Stimulated activated naive CD8-positive, alpha-beta T cell treated with anti-CD3 and anti-CD28 coated beads, Interleukin-15, amount 100 ng/mL, for 72 hours (primary cell): ENCODE measurements at places on chromosomes 16 and 17.

- DNase-seq: no peak
Measured at GRCh38 chr16:60582528-60582927, 1453.7 kb downstream of the CDH8 start.

DNA sequence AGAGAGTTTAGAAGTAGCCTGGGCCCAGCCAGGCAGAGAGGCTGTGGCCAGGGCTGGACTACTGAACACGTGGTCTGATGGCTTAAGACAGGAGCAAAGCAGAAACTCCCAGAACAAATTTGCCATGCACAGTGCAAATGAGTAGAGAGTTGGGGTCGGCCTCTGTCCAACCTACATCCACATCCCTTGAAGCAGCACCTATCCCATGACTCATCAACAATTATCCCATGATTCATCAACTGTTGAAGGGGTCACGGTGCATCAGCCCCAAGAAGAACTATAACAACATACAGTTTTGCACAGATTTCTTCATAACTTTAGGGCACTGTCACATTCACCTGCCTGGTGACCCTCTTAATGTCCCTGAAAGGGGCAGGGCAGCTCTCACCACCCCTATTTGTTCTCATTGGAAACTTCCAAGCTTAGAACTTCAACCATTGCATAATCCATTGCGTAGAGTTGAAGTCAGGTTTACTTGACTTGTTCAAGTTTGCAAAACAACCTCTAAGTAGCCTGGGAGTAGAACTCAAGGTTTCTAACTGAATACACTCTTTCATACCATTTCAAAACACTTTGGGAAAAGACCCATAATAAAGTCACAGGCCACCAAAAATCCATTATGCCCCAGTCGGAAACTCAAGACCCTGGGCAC, 235.2 kb upstream of the CDH5 start:
- no peak for DNase-seq

DNA sequence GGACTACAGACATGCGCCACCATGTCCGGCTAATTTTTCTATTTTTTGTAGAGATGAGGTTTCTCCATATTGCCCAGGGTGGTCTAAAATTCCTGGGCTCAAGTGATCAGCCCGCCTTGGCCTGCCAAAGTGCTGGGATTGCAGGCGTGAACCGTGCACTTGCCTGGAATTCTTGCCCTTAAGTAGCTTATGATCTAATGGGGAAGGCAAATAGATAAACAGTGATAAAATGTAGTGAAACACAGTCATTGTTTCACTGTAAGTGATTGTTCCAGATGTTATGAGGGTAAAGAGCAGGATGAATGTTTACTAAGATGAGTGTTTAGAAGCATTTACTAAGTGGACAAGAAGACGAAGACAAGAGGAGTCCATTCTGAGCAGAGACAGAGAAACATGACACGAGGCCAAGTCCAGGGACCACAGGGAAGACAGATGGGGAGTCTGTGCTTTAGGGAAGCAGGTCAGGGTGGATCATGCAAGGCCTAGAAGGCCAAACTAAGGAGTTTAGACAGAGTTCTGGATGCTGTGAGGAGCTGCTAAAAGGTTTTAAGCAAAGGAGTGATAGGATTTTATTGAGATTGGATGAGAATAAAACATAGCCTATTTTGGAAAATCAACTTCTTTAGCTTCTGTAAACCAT, 36.9 kb downstream of the YPEL2 start:
- no peak for DNase-seq

GRCh38 chr17:30341703-30342249, 7.9 kb upstream of the TMIGD1 start:
- DNase-seq: no peak

GRCh38 chr17:65062171-65062915, 5.8 kb upstream of the GNA13 start:
- no peak for DNase-seq

DNA sequence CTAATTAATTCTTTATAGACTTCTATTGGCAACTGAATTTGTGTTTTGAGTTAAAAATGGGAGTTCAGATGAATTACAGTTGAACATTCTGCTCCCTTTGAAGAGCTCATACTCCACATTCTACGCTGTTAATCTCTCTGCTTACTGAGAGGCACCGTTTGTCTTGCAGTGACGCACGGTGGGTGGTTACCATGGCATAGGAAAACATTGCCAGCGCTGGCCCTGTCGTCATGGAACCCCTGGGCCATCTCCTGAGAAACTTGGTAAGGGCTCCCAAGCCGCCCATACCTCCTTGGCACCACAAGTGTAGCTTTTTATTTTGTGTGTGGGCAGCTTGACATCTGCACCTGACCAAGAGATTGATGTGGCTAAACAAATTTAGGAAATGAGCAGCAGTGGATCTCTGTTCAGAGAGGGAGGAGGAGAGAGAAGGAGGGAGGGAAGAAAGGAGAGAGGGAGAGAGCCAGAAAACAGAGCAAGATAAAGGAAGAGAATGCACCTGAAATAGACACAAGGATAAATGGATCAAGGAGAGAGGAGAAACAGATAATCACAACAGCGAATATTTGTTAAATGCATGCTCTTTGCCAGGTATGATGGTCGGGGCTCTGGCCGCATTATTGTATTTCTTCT, 398.5 kb downstream of the HAPSTR1 start:
- DNase-seq: no peak

DNA sequence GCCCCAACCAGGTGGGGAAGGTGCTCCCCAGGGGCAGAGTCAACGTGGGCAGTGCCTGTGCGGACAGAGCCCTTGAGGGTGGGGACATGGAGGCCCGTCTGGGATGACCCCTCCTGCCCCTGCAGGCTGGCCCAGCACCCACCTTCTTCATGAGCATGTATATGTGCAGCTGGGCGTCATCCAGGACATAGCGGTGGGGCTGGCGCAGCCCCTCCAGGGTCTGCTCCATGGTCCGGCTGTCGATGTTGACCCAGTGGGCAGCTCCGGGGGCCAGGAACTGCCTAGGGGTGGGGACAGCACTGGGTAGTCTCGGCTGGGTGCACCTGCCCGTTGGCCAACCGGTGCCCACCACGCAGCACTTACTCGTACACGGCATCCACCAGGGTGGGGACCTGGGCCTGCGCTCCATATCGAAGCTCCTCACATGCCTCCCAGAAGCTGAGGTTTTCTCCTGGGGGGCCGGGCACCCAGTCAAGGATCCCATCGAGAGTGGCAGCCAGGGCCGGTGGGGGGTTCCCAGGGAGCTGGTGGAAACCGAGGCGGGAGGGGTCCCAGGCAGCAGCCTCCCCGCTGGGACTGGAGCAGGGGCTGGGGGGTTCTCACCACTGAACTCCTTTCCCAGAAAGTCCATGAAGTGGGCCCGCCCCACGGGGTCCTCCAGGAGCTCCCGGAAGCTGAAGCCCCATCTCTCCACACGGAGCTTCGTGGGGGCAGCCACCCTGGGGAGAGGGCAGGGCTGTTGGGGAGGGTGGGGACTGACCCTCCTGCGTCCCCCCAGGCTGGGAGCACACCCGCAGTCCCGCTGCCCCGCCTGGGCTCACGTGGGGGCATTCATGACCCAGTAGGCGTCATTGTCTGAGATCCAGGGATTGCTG, 5.1 kb downstream of the RGS11 start:
- no peak for DNase-seq

- no peak for DNase-seq
Measured at GRCh38 chr17:65535777-65536572, 25.5 kb downstream of the AXIN2 start.

GRCh38 chr17:8797621-8798175, 1.5 kb downstream of the MFSD6L start:
- DNase-seq: no peak
